ENCODE measurements at places on chromosomes 2 and 18. TPM values are rescaled to one million over a fixed set of nuclear protein-coding genes. Genes with fewer than 3 reads are reported as not detected.
A peak's percentile ranks its signal among the peaks of the same experiment; 100 is the strongest.

Gene RNF152
- total RNA-seq = 1.7 TPM

Gene RGPD4
- total RNA-seq = 0.14 TPM

DNA sequence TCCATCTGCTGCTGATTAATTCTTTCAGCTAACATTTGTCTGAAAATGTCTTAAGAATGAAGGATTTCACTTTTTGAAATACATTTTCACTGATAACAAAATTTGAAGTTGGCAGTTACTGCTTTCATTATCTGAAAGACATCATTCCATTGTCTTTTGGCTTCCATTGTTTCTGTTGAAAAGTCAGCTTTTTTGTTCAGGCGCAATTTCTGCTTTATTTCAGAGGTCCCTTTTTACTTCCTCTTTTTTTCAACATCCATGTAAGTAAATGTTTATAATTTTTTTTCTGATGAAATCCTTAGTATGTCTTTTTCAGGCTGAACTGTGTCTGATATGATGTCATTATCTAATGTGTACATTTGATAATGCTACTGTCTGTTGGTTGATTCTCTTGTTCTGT is 184.2 kb downstream of the RND3 start:
- H3K4me3 ChIP-seq = no peak overlapping the region
- no peaks in the 10 kb centered on the region for H3K36me3 ChIP-seq
- no peaks in the 10 kb centered on the region for H3K27me3 ChIP-seq
- H3K27ac ChIP-seq = no peak overlapping the region

DNA sequence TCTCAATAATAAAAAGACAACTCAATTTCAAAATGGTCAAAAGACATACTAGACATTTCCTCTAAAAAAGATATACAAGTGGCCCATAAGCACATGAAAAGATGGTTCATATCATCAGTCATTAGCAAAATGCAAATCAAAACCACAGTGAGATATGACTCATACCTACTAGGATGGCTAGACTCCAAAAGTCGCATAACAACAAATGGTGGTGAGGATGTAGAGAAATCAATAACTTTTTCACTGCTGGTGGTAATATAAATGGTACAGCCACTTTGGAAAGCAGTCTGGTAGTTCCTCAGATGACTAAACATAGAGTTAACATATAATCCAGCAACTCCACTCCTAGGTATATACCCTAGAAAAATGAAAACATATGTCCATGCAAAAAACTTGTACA is 242.3 kb upstream of the NOL4 start:
- DNase-seq = peak; percentile 26
- H3K36me3 ChIP-seq = peaks cover 6% of the 10 kb centered on the region
- H3K27ac ChIP-seq = no peak overlapping the region
- no peaks in the 10 kb centered on the region for H3K27me3 ChIP-seq
- H3K4me3 ChIP-seq = no peak overlapping the region

DNA sequence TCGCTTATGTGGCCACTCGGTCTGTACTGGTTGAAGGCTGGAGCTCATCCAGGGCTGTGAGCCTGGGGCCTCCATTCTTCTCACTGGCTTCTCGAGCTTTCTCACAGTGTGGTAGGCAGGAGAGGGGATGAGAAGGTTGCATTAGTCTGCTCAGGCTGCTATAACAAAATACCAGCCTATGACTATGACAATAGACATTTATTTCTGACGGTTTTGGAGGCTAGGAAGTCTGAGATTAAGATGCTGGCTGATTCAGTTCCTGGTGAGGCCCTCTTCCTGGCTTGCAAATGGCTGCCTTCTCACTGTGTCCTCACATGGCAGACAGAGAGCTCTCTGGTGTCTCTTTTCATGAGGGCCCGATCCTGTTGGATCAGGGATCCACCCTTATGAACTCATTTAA is 6.2 kb upstream of the STK25 start:
- H3K4me3 ChIP-seq = no peak overlapping the region
- H3K27me3 ChIP-seq = no peaks in the 10 kb centered on the region
- H3K36me3 ChIP-seq = peaks cover 13% of the 10 kb centered on the region

DNA sequence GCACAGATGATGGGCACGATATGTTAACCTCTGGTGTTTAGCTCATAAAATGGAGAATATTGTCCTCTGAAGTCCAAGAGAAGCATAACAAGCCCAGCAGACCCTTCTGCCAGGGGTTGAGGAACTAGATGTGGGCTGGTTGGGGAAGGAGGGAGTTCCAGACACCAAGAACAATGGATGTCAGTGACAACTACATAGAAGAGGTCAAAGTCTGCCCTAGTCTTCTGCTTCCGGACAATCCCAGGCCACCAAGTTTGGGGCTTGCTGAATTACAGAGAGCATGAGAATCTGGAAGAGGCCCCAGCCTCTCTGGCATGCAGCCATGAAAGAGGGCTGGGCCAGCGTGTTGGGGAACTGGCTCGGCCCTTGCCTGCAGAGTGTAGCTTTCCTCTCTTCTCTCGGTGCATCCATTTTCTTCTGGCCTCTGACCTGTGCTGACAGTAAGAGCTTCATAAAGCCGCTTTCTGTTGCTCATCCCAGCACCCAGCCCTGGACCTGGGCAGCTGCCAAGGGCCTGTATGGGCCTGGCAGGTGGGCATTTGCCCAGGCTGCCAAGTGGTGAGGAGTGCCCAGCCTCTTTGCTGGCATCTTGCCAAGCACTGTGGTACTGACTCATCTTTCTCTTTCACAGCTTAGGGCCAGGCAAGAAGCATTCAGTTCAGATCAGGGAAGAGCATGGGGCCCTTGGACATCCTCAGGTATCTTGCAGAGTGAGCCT is 14.6 kb upstream of the LAPTM4A start:
- H3K4me3 ChIP-seq = peak overlapping the region; percentile 11
- peaks cover 12% of the 10 kb centered on the region for H3K36me3 ChIP-seq
- H3K4me1 ChIP-seq = peaks cover 25% of the 10 kb centered on the region
- DNase-seq = peak; percentile 99

GRCh38 chr2:187775651-187776050 is 221.4 kb upstream of the TFPI start:
- peaks cover 13% of the 10 kb centered on the region for H3K4me1 ChIP-seq
- no peaks in the 10 kb centered on the region for H3K27me3 ChIP-seq
- no peaks in the 10 kb centered on the region for H3K36me3 ChIP-seq
- H3K27ac ChIP-seq = no peak overlapping the region

- H3K36me3 ChIP-seq = no peaks in the 10 kb centered on the region
- H3K27ac ChIP-seq = no peak overlapping the region
- no peaks in the 10 kb centered on the region for H3K4me1 ChIP-seq
- DNase-seq = peak; percentile 70
- H3K4me3 ChIP-seq = peak overlapping the region; percentile 23
- no peaks in the 10 kb centered on the region for H3K27me3 ChIP-seq
These were observed 10.4 kb downstream of the COLEC11 start for GRCh38 chr2:3604991-3605961.

DNA sequence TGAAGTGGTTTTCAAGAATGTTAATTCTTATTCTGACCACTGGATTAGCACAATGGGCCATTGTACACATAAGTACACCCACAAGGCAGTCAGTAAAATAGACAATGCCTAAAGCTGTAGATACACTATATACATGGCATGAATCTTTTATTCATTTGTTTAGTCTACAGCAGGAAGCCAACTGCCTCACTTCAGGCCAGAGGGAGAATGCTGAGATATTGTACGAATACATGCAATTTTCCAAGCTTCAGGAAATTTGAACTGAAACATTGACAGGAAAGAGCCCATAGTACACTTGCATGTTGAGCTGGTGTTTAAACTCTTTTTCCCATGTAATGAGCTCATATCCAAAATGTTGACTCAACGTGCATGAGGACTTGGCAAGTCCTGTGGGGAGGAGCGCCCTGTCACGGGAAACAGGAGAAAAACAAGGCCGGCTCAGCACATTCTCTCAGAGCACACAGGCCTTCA is 111.6 kb upstream of the CYP1B1 start:
- H3K4me3 ChIP-seq = no peak overlapping the region
- H3K27me3 ChIP-seq = no peaks in the 10 kb centered on the region
- H3K27ac ChIP-seq = peak overlapping the region; percentile 91
- H3K36me3 ChIP-seq = peaks cover 55% of the 10 kb centered on the region
- DNase-seq = peak; percentile 62

- no peak overlapping the region for H3K4me3 ChIP-seq
- no peaks in the 10 kb centered on the region for H3K36me3 ChIP-seq
- H3K4me1 ChIP-seq = peaks cover 6% of the 10 kb centered on the region
- DNase-seq = no peak
- H3K27ac ChIP-seq = no peak overlapping the region
These were observed 36.7 kb upstream of the SPAG16 start for GRCh38 chr2:213247566-213247965.

Measured in MCF 10A (cell line).